K562 (cell line): ENCODE measurements at places on chromosomes 6 and 20.
A peak's percentile ranks its signal among the peaks of the same experiment; 100 is the strongest.

- DNase-seq, result no peak
Measured at GRCh38 chr6:99446076-99446475, 21.0 kb upstream of the PNISR start.

DNA sequence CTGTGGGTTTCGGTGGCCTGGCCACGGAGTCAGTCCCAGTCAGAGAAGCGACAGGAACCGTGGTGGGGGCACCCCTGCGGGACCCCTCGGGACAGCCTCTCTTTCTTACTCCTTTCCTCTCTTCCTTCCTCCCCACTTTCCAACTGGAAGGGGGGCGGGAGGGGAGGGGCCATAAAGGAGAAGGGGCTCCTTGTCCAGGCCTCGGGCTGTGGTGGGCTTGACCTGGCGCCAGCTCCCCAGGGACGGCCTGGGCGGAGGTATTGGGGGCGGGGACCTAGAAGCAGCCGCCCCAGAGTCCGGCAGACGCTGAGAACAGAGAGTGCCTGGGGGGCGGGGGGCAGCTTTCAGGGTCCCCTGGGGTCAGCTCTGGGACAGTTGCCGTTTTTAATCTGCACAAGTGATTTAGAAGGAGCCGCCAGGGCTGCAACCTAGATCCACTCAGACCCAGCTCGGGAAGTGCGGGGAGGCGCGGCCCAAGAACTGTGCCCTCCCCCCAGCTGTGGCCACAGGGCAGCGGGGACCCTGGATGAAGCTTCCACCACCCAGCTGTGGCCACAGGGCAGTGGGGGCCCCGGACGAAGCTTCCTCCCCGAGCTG, 6.4 kb upstream of the ABHD16B start:
- DNase-seq, result no peak

GRCh38 chr20:53034899-53035298, 62.7 kb downstream of the TSHZ2 start:
- DNase-seq, result no peak

GRCh38 chr6:33732817-33733708, 13.6 kb downstream of the IP6K3 start:
- no peak for DNase-seq

DNA sequence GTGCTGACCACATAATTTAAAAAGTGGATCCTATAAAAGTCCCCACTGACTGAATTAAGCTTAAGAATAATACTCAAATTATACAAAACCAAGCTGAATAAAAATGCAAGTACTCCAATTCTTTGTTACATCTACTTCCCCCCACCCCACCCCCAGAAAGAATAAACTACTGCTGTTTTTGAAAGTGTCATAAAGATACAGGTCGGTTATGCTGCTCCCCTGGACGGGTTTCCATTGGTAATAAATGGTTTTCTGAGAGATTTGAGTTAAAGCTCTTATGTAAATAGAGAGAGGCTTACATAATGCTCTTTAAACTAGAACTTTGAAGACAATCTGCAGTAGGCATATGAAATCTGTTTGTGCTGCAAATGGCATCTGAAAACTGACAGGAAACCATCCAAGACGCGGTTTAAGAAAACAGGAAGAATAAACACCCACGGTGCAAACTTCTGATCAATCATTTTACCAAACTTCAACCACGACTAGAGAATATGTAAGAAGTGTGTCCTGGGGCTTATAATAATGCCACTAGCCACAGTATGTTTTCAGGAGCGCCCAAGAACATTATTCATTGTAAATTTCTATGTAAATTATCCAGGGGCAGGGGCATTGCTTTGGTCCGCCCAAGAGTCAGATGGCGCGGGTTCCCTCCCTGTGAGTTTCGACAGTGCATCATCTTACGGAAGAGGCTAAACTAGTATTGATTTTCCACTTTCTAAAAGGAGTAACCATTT, 10.8 kb upstream of the POU3F2 start:
- DNase-seq, result no peak

GRCh38 chr6:169339731-169340309, 86.2 kb upstream of the THBS2 start:
- DNase-seq, result no peak

GRCh38 chr6:144127097-144127496, 23.2 kb upstream of the STX11 start:
- DNase-seq, result no peak

- DNase-seq, result no peak
Measured at GRCh38 chr6:14386668-14387067, 269.1 kb downstream of the CD83 start.

- no peak for DNase-seq
Measured at GRCh38 chr20:35575958-35576357, 34.1 kb downstream of the ERGIC3 start.

DNA sequence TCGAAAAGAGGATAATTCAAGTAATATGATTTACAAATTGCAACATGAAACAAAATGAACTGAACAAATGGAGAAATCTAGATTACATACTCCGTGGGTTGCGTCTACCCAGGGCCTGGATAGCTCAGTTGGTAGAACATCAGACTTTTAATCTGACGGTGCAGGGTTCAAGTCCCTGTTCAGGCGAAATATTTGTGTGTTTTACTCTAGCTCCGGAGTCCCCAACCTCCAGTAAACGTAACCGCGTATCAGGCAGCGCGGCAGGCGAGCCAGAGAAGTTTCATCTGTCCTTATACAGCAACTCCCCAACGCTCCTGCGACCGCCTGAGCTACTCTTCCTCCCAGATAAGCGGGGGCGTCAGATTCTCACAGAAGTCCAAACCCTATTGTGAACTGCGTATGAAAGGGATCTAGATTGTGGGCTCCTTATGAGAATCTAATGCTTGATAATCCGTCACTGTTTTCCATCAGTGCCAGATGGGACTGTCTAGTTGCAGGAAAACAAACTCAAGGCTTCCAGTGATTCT, 176.1 kb downstream of the TRIM27 start:
- peak; percentile 77 for DNase-seq

DNA sequence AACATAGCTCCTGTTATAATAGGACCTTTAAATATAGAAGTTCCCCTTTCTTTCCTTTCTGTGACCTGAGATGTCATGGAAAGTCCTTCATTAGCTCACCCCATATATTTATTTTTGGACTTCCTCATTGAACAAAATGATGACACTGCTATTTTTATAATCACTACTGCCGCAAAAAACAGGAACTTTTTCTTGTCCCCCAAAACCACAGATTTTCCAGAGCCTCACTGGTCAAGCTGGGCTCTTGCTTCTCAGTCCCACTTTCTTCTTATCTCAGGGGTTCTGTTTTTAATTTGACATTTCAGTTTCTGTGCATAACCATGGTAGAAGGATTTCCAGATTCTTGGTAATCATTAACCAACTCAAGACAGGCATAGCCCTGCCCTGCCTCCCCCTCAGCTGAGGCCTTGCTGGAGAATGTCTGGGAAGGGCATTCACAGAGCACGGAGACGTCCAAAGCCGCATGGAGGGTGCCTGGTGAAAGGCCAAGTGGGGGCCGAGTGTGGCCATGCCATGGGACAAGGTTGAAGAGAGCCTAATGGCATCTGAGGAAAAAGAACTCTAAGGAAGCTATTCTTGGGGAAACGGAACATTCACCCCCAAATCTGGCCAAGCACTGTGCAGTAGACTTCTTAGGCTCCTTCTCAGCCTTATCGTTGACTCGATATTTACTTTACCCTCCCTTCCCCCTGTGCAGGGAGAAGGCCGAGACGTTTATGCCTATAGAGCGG, 73.7 kb downstream of the EDN1 start:
- DNase-seq, result no peak

- DNase-seq, result no peak
Measured at GRCh38 chr20:19697415-19697814, 60.6 kb upstream of the RIN2 start.

GRCh38 chr6:65295812-65296211, 411.2 kb downstream of the EYS start:
- DNase-seq, result no peak

DNA sequence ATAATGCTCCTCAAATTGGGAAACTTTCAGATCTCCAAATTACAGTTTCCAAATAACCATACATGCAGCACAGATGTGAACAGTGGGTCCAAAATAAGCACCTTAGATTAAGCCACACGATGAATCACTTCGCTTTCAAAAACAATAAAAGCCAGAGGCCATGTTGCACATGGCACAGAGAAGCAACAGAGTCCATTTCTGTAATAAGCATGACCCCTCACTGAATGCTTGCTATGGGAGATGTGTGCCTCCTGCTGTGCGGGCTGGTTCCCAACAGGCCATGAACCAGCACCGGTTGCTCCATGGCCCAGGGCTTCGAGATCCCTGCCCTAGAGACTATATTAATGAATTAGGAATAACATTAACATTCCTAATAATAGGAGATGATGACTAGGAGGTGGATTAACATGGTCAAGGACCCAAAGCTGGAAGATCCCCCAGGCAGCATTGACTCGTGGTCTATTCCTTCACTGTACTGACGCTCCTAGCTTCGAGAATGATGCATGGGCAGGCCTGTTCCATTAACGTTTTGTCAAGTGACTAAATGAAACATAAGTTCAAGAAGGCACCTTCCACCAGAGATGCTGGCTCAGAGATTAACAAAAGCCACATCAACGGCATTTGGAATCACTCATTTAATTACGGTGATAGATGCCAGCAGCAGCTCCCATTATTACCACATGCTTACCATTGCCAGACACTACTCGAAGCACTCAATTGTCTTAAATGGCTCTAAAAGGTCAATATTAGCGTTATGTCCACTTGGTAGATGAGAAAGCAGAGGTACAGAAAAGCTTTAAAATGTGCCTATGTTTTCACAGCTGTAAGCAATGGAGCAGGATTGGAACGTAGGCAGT, 470.6 kb upstream of the AGPAT4 start:
- DNase-seq, result no peak

DNA sequence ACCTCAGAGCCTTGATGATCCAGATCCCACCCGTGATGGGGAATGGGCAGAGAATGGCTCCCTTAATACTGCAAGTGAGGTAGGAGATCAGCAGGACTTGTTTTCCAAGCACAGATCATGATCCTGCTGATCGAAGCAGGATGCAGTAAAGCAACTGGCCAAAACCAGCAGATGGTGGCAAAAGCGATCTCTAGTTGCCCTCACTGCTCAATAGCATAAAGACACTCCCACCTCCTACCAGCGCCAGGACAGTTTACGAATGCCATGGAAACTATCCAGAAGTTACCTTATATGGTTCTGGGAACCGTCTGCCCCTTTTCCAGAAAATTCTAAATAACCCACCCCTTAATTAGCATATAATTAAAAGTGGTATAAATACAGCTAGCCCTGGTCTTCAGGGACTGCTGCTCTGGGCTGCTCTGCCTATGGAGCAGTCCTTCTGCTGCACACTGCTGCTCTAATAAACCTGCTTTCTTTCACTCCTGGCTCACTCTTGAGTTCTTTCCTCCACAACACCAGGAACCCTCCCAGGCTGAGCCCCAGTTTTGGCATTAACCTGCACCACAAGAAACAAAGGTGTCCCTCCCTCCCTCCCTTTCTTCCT, 415.8 kb downstream of the PREX1 start:
- DNase-seq, result no peak

GRCh38 chr20:63854069-63854765, 7.1 kb upstream of the ABHD16B start:
- no peak for DNase-seq

- DNase-seq, result no peak
Measured at GRCh38 chr6:53707108-53707897, 41.7 kb upstream of the KLHL31 start.

DNA sequence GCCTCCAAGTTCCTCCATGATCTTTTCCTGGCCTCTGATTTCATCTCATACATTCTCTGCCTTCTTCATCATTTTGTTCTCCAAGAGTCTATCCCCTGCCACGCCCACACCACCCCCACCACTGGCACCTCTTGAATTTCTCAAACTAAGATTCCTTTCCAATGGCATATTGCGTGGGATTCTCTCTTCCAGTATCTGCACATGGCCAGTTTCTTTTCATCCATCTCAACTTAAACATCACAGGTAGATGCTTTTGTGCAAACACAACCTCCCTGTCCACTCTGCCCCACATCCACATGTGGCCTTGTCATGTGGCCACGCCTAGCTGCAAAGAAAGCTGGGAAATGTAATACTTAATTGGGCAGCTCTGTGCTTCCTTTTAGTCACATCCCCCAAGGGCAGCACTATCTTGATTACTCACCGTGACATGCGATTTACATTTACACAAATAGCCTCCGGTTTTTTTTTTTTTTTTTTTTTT, 33.4 kb upstream of the ZMYND8 start:
- no peak for DNase-seq

- no peak for DNase-seq
Measured at GRCh38 chr20:46361381-46361780, 45.0 kb downstream of the ELMO2 start.

DNA sequence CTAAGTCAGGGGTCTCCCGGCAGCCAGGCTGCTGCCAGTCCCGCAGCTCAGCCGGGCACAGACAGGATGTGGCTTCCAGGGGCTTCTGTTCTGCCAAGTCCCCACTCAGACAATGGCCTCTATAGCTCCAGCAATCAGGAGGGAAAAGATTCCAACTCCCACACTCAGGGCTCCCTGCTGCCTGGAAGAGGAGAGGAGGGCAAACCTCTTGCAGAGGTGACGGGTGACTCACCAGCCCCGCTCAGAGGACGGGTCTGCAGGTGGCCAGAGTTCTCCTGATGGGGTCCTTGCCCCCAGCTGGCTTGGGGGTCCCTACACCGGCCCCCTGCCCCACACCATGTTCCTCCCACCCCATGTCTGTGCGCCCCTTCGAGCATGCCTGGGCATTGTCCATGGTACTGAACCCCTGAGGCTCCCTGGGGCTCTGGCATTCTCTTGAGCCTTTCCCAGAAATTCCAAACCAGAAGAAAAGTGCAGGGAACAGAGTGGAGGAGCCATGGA, 32.6 kb downstream of the NTSR1 start:
- DNase-seq, result no peak

DNA sequence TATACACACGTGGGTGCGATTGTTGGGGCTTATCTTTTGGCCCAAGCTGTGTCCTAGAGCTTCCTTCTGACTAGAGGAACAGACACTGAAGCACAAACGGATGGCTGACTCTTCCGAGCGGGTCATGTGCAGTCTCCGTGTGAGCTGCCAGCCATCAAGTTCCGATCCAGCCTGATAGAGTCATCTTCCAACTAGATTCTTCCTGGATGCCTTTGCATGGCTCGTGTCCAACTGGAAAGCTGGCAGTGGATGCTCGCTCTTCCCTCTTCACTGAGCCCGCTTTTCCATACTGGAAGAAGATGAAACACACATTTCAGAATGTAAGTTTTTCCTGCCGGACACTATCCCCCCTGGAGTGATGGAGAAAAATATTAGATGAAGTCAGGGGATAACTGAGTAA, 148.1 kb downstream of the SCML4 start:
- no peak for DNase-seq

- no peak for DNase-seq
Measured at GRCh38 chr20:63611646-63612045, 15.3 kb downstream of the GMEB2 start.
